ENCODE measurements at places on chromosomes 6 and 20. TPM values are rescaled to one million over a fixed set of nuclear protein-coding genes. Genes with fewer than 3 reads are reported as not detected.

GPX6 gene
- not detected for total RNA-seq

GRCh38 chr6:7145885-7146828 is 38.4 kb downstream of the RREB1 start:
- DNase-seq: no peak

- DNase-seq: peak; percentile 76
These were observed 2.0 kb downstream of the EDEM2 start for GRCh38 chr20:35145141-35145564.

DNA sequence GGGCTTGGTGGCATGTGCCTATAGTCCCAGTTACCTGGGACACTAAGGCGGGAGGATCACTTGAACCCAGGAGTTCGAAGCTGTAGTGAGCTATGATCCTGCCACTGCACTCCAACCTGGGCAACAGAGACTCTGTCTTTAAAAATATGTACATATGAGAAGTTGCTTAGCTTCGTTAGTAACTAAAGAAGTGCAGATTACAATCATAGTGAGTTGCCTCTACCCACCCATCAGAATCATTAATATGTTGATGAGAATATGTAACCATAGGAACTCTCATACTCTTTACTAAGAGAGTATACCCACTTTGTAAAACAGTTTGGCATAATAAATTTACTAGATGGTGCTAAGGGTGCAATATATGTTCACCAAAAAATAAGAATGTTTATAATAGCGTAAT is 54.0 kb downstream of the EFHC1 start:
- DNase-seq: no peak

- no peak for DNase-seq
These were observed 599.6 kb downstream of the PTPRT start for GRCh38 chr20:42589976-42590639.

GRCh38 chr6:105041880-105042279 is 85.0 kb downstream of the LIN28B start:
- no peak for DNase-seq

IL17F gene
- not detected for total RNA-seq

DNA sequence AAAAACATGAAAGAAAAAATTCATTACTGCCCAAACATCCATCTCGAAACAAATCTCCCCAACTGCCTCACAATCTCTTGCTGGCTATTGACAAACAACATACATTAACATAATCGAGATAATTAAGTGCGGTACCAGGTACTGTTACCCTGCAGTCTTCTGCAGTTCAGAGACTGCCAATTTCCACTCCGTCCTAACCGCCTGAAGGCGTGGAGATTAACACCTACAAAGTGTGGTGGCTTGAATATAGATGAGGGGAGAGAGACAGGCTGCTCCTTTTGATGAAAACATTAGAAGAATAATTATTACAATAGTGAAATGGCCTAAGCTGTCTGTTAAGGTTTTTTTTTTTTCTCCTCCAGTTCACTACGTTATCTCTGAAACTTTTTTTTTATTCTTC is 258.9 kb upstream of the SOX4 start:
- DNase-seq: no peak

PLCB4 gene
- total RNA-seq: 15.2 TPM

DNA sequence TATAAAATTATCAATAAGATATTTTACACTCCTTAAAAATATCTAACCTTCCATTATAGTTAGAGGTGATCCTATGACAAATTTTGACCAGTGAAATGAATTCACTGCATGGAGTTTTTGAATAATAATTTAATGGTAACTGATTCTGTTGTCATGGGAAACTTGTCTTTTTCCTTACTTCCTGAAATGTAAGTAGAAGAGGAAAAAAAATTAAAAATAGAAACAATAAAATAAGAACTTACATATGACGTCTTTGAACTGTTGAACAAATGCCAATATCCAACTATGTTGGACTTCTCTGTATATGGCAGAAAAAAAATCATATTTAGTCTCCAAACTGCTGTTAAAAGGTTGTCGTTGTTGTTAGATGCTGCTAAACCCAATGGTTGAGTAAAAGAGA is 26.3 kb downstream of the PPP1R14C start:
- no peak for DNase-seq

DNA sequence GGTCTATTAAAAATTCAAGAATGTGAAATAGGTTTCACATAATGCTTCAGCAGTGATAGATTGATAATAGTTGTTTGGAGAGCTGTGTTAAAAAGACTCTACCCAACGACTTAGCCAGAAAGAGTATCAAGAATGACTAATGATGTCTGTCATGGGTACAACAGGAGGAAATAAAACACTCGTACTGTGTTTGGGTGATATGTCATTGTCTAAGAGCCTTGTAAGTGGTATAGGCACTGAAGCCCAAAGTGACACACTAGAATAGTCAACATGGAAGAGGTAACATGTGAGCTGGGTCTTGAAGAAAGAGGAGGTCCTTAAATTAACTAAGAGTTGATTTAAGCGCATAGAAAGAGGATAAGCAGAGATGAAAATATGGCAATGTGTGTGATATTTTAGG is 471.8 kb upstream of the MAN1A1 start:
- DNase-seq: no peak

DNA sequence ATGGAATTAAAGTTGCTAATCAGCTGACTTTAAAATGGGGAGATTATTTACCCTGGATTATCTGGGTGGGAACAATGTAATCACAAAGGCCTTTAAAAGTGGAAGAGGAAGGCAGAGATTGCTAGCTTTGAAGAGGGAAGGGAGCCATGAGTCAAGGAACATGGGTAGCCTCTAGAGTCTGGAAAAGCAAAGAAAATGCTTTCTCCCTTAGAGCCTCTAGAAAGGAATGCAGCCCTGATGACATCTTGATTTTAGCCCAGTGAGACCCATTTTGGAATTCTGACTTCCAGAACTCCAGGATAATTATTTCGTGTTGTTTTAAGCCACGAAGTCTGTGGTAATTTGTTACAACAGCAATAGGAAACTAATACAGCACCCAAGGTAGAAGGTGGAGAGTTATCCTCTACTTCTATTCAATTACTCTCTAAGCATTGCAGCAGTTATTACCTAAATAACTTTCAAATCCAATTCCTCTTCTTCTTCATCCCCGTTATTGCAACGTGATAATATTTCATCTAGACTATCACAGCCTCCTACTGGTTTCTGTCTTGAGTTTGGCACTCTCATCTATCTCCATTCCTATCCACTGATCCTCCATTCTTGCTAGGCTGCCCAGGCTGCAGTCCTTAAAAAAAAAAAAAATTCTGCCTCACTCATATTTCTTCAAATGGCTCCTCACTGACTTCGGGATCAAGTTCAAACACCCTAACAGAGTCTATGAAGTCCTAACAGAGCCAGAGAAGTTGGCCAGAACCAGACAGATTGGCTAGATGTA is 224.3 kb downstream of the BTBD9 start:
- no peak for DNase-seq

- peak; percentile 39 for DNase-seq
These were observed 39.4 kb upstream of the KCNK16 start for GRCh38 chr6:39361657-39362486.

DNA sequence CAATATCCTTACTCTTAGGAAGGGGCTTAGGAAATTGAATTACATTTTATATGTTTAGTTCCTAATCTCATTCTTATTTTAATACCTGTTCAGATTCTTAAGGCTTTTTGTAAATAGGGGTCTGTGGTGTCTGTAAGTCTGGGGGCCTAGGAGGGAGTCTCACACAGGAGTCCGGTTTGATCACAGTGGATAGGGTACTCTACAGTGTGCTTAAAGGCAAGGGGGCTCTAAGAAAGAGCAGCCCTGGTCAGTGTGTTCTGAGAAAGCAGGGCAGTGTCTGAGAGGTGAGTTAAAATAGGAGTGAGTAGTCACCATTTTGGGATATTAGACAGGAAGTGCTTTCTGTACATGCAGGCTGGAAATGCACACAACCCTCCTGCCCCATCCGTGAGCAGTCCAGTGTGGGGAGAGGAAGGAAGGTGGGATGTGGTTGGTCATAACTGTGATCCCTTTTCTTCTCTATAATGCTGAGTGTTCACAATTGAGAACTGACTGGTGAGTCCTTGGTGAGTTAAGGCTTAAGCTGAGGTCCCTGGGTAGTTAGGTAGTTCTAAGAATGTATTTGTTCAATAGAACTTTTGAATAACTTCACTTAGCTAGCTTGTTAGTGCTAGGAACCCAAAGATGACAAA is 50.0 kb downstream of the CDKAL1 start:
- DNase-seq: no peak

DNA sequence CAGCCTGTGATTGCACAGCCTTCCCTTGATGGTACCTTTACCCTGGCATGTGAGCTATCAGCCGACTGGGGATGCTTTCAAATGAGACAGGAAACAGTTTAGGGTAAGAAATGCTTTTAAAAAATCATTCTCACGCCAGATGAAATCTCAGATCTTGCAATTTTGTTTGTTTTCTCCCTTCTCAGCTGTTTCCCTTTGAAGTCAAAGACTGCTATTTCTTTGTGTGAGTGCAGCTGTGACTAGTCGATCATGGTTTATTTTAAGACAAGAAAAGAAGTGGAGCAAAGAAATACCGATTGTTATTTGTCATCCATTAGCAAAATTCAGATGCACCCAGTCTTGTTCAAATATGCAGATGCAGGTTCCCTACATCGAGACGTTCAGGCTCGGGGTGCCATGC is 489.7 kb downstream of the QKI start:
- DNase-seq: no peak

DNA sequence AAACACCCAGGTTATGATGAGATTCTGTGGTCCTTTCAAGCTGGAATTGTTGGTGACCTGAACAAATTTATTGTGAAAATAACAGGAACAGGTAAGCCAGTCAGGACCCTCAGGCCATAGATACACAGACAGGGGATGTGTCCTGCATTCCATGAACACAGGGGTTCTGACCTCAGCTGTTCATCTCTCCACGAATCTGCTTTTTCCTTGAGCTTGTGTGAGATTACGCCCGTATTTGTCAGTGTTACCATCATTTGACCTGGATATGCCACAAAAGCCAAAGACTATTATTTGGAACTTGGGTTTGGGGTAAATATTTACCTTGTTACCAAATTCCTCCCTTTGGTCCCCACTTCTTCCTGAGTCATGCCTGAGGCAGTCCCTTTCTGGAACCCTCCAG is 288.9 kb downstream of the PREX1 start:
- DNase-seq: no peak
